Stimulated activated naive CD4-positive, alpha-beta T cell treated with Interleukin-2 at 50 U/mL for 16 hours (primary cell): ENCODE measurements at places on chromosomes 7 and 10.

GRCh38 chr7:8378349-8379019 lies 54.9 kb upstream of the NXPH1 start:
- DNase-seq = no peak

GRCh38 chr7:69942573-69942972 lies 344.3 kb downstream of the AUTS2 start:
- DNase-seq = no peak

DNA sequence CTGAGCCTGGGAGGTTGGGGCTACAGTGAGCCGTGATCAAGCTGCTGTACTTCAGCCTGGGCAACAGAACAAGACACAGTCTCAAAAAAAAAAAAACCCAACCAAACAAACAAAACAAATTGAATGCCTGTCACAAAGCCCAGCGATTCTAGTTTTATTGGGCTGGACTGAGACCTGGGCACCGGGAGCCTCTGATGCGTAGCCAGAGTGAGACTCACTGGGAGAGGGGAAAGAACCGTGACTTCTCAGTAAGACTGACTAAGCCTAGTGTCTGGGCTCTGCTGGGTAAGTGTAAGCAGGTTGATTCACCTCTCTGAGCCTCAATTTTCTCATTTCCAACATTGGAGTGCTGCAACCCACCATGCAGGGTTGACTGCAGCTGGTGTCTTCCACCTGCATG lies 10.1 kb upstream of the LEP start:
- DNase-seq = no peak

- no peak for DNase-seq
Observed at GRCh38 chr10:14742382-14742781, 32.3 kb downstream of the FAM107B start.

- DNase-seq = no peak
Observed at GRCh38 chr10:43267811-43268210, 946 bp upstream of the RASGEF1A start.
